ENCODE measurements at places on chromosomes 4 and X.

DNA sequence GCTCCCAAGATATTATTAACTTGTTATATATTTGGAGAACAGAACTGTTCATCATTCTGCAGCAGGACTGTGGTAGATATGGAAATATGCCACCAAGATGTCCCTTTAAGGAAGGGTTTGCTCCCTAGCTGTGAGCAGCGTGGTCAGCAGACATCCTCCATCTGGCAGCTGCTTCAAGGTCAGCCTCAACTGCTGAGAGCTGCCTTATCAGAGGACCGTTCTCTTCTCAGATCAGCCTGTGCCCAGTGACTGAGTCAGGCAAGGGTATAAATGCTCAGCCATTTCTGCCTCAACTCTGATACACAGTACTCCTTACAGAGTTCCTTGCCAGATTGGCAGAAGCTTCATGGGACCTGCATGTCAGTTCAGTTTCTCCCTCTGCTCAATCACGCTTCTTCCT lies 63.4 kb upstream of the MAGEB2 start:
- no peak for DNase-seq

DNA sequence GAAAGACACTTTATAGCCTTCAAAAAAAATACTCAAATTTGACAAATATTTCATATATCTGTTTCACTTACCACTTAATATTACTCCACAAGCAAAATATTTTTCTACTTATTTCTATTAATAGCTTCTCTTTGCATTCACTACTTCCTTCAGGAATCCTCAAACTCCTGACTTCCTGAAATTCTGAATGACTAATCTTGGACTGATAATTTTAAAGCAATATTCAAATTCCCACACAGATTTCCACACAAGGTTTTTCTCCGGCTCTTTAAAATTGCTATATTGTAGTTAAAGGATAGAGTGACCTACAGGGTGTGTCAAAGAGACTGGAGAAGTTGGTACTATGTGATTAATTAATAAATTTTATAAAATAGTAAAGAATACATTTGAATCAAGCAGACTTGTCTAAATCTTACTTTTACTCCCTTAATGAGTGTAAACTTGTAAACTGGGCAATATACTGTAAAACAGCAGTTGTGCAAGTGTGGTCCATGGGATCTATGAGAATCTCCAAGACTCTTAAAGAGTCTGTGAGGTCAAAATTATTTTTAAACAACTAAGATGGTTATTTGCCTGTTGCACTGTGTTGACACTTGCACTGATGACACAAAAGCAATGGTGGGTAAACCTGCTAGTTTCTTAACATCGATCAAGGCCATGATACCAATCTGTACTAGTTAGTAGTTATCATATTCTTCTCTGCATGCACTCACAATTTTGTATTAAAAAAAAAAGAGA lies 44.5 kb downstream of the ANKRD17 start:
- no peak for DNase-seq

DNA sequence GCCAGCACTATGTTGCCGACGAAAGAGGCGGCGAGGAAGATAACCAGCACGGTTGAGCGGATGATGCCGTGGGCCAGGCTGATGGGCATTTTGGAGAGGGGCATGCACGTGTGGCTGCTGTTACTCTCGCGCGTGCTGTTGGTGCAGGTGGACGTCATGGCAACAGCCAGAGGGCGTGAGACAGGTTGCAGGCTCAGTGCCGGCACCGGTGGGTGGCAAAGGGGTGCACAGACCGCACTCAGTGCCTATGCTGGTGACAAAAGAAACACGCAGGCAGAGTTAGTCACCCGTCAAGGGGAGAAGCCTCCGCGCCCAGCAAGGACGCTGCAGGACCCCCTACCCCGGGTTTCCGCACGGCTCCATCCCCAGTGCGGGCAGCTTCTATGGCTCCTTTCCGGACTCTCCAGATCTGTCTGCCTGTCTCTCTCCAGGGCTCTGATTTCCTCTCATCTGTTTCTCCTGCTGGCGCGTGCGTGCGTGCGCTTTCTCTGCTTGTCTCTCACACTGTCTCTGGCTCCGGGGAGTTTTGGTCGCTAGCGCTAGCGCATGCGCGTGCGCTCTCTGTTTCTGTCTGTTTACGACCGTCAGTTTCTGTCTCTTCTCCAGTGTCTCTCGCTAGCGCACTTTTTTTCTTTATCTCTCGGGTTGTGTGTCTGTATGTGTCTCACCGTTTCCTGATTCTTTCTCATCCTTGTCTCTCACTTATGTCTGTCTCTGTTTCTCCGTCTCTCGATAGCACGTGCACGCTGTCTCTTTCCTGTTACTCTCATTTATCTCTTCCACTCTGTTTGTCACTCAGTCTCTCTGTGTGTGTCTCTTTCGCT lies 2.1 kb downstream of the GPR101 start:
- DNase-seq: no peak

- no peak for DNase-seq
These were observed 34.4 kb downstream of the AFAP1 start for GRCh38 chr4:7904952-7905915.

- DNase-seq: no peak
These were observed 1911.5 kb upstream of the AGA start for GRCh38 chr4:179353786-179354185.

All from stimulated activated CD8-positive, alpha-beta memory T cell treated with anti-CD3 and anti-CD28 coated beads, Interleukin-4, amount 100 ng/mL, for 1 hour (primary cell).